Endothelial cell of coronary artery (primary cell): ENCODE measurements at places on chromosomes 3 and 15. TPM values are rescaled to one million over a fixed set of nuclear protein-coding genes. Genes with fewer than 3 reads are reported as not detected.

The SENP8 gene
- total RNA-seq, result 1.1 and 1.3 TPM in 2 replicates

The BBX gene
- 43.8 and 62.3 TPM in 2 replicates for total RNA-seq

The KCNAB1 gene
- total RNA-seq, result 0.63 and 3.6 TPM in 2 replicates

The RETNLB gene
- not detected in 2 replicates for total RNA-seq

The MKRN3 gene
- total RNA-seq, result 1.2 TPM in 1 of 2 replicates, not detected in the other
